Mammary epithelial cell (primary cell): ENCODE measurements at places on chromosomes 4 and X. TPM values are rescaled to one million over a fixed set of nuclear protein-coding genes. Genes with fewer than 3 reads are reported as not detected.

The UGT2A1 gene
- not detected for polyA plus RNA-seq

The MAGEA10 gene
- not detected for polyA plus RNA-seq

The KIT gene
- polyA plus RNA-seq = not detected

The BEND4 gene
- not detected for polyA plus RNA-seq

The TDO2 gene
- polyA plus RNA-seq = not detected
